ENCODE measurements at places on chromosomes 11 and 22.

- DNase-seq = no peak
Measured at GRCh38 chr11:134655189-134655989, 243.3 kb upstream of the B3GAT1 start.

DNA sequence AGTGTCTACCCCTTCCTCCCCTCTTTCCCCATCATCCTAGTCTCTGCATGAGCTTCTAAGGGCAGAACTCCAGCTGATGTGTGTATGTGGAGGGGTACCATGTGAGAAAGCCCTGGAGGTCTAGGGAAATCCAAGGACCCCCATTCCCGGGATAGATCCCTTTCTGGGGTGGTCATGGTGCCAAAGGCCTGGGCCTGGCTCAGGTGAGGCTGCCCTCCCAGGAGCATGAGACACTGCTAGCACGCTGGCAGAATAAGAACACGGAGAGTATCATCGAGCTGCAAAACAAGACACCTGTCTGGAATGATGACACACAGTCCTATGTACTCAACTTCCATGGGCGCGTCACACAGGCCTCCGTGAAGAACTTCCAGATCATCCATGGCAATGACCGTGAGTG lies 19.6 kb downstream of the TUB start:
- no peak for DNase-seq

DNA sequence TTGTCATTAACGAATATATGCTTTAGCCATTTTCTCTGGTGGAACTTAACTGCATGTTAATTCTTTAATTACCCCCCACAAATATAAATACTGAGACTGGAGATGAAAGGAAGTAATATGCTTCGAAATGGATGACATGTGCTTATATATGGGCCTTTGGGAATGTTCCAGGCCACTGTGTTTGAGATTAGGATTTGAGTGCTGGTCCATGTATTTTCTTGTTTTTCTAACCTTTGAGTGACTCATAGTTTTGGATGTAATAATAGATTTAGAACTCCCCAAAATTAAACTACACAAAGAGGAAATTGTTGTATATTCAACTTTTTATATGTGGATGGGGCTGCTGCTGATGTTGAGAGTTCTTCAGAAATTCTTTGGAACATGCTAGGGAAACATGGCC lies 54.2 kb downstream of the EXT2 start:
- no peak for DNase-seq

GRCh38 chr11:86720546-86720945 lies 48.1 kb upstream of the ME3 start:
- no peak for DNase-seq

- DNase-seq = no peak
Measured at GRCh38 chr11:86174101-86175046, 70.2 kb upstream of the EED start.

- no peak for DNase-seq
Measured at GRCh38 chr22:24834845-24835570, 29.0 kb downstream of the SGSM1 start.

DNA sequence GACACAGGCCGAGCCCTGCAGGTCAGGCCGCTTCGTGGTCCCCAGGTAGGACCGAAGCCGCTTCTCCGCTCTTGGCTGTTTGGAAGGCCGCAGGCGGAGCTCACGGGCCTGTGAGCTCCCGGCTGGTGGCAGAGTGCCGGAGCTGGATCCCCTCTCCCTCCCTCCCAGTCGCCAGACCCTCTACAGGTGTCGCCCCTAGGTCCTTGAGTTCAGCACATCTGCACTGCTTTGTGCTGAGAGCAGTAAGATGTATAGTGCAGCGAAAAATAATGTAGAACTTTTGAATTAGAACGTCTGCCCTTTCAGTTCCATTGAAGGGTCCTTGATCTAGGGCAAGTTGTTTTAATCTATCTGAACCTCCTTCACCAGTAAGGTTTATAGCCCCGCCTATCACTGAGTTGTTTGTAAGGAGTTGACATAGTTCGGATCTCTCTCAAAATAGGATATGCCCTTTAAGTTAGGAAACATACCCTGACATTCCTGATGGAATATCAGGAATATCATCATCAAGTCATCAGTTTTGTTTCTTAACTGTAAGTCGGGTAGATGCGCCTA lies 419 bp downstream of the ANKRD49 start:
- DNase-seq = no peak

DNA sequence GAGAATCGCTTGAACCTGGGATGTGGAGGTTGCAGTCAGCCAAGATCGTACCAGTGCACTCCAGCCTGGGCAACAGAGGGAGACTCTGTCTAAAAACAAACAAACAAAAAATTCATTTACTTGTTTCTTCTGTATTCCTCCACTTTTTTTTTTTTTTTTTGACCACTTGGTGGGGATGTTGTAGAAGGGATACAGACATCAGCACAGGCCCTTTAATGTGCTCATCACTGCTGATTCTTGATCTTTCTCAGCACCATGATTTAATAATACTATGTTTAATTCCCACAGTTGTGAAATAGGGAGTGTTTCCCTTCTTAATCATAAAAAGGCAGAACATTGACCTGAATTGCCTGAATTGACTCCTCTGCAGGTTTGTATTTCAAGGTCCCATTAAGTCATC lies 4.5 kb downstream of the TTC9C start:
- DNase-seq = no peak

DNA sequence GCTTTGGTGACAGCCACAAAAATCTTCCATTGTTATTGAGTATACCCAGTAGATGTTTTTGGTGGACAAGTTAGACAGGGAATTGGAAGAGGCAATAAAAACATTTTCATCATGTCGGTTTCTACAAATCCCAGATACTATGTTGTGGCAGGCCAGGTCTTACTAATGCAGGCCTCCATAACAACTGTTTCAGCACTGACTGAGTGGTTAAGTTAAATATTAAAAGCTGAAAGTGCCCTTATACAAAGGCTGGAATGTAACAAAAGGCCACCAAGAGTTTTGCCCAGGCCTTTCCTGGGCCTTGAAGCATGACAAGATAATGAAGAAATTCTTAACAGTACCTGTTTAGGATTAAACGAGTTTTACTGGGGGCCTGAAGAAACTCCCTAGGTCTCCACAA lies 29.3 kb downstream of the DMC1 start:
- DNase-seq = no peak

DNA sequence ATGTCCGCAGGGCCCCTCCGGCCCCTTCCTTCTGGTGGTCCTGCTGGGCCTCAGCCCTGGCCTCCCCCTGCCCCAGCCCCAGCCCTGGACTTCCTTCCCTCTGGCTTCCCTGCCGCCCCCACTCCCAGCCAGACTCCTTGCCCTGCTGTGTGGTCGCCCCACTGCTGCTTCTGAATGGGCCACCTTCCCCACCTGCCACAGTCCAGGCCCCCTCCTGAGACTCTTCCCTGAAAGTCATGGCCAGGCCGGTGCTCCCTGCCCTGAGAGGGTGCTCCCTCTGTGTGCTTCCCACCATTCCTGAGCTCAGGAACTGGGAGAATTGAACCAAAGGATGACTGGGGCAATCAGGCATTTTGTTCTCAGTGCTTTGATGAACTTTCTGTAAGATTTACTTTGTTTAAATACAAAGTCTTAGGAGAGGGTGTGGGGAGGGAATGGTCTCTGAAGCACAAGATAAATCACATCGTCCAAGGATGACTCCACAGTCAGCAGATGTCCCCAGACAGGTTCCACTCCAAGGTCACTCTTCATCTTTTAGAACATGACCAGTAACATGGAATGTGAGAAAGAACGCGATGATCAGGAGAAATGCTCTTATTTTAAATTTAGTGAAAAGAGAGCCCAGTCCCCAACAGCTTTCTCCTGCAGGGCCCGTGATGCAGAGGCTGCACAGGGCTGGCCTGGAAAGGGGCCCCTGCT lies 774 bp downstream of the APOBEC3D start:
- DNase-seq = no peak

GRCh38 chr22:37675930-37676735 lies 697 bp downstream of the LGALS1 start:
- no peak for DNase-seq

DNA sequence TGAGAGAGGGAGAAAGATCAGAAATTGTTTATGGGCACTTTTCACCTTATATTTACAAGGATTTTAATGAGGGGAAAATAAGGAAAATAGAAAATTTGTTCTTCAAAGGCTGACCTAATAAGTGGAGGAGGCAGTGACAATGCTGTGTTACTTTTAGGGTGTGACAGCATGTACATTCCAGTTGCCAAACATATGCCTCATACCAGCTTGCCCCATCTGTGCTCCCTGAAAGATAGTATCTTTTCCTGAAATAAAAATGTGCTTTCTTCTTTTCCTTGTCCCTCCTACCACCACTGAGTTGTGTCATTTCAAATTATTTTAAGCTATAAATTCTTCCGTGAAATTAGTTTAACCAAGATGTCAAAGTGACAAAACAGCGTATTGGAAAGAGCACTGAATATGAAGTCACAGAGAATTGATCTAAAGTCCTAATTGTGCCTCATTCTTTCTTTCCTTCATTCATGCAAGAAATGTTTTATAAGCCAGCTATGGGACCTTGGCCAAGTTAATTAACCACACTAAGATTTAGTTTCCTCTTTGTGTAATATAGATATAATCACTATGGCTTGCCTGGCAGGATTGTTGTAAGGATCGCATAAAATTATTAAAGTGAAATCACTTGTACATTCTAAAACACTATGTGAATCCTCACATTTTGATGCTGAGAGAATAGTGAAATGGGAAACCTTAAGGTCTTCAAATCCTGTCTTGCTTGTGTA lies 1307.5 kb upstream of the TENM4 start:
- DNase-seq = no peak

DNA sequence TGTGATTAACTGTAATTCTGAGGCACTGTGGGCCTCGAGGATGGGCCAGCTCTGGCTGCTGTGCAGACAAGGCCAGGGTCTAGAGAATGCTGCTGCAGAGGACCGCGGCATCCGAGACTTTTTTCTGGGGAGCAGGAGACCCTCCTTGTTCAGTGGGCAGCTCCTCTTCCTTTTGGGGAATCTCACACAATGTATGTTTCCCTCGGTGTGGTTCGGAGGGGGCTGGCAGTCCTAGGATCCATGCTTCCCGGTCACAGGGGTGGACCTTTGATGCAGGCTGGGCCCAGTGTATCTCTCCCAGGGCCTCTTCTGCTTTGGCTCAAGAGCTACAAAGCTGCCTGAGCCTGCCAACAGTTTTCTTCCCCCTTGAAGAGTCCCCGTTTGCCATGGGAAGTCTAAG lies 31.5 kb downstream of the MYEOV start:
- DNase-seq = no peak

- DNase-seq = no peak
Measured at GRCh38 chr11:122714484-122714883, 59.0 kb downstream of the UBASH3B start.

DNA sequence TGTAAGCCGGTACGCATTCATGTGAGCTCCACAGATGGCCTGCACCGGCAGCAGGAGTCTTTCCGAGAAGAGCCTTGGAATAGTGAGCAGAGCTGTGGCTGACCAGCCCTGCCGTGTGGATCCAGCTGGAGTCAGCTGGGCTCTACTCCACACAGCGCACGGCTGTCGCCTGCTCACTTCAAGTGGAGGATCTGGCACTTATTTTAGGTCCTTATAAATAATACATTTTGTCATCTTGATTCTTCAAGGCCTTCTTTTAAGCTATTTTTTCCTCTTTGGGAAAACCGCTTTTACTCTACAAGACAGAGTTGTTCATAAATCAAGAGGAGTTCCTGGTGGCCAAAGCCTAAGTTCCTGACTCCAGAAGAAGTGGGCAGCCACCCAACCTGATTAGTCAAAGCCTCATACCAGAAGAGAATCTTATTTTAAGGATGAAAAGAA lies 93.8 kb downstream of the KCNC1 start:
- DNase-seq = no peak

DNA sequence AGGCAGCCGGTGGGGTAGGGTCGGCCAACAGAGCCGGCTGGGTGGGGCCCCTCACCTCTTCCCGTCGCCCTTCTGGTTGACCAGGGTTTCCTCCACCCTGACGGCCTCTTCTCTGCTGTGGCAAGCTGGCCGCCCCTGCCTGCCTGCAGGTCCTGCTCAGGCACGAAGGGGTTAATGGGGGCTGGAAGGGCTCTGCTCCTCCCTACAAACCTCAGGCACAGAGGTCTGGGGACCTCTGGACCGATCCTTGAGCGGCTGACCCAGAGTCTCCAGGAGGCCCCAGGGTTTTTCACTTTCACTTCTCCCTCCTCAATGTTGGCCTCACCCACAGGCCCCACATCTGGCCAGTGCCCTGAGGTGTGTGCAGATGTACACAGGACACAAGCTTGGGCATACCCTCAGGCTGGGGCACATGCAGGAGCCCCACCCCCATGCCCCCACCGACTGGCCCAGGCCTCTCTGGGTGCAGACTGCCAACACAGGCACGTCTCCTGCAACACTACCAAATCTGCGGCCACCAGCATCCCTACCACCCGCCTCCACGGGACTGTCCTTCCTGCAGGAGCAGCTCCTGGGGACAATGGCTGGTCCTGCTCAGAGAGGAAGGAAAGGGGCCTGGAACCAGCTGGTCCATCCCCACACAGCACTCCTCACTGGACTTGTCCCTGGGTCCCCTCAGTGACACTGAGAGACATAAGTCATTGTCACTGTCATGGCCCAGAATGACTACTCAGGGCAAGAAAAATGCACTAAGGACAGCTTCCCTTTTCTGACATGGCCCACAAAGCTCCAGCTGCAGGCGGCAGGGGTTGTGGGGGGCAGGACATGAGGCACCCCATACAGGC lies 3.2 kb upstream of the TBX1 start:
- DNase-seq = no peak

GRCh38 chr11:120062561-120062930 lies 75.4 kb downstream of the TRIM29 start:
- DNase-seq = no peak

DNA sequence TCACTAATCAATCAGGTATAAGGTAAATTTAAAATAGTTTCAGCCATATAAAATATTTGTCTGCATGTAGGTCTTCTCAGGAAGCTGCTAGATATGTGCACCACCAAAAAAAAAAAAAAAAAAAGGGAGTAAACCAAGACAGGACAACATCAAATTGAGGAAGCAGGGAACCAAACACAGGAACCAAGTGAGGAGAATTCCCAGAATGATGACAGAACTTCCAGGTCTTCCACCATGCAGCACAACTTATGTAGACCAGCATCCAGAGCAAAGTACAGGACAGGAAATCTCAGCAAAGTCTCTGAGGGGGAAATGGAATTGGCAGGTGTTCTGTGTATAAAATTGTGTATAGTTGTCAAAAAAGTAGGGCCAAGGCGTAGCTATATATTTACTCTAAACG lies 101.2 kb upstream of the CTSC start:
- no peak for DNase-seq

- no peak for DNase-seq
Measured at GRCh38 chr11:612201-612960, 3.4 kb downstream of the IRF7 start.

- DNase-seq = no peak
Measured at GRCh38 chr11:73651661-73652045, 5.3 kb downstream of the PLEKHB1 start.

GRCh38 chr22:49705216-49705971 lies 122.3 kb downstream of the BRD1 start:
- no peak for DNase-seq

DNA sequence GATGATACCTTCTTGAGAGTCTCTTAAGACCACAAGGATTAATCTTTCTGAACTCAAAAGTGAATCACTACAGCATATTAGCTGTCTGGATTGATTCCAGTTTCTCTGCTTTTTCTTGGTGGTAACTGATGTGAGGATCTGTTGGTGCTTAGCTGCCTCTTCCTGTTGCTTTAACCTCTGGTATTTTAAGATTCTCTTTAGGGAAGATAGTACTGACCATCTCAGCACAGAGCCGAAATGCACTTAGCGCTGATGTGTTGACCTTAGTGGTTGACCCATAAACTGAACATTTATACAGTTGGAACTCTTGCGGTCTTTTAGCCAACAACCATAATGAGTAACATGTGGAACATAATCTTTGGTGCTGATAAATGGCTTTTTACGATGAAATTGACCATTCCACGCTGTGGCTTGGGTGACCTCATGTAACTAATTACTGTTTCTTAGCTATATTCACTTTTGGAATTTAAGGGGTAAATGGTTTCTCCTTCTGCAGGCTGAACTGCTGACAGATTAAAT lies 33.7 kb downstream of the APLP2 start:
- no peak for DNase-seq
